ENCODE measurements at places on chromosomes 2 and 18.

DNA sequence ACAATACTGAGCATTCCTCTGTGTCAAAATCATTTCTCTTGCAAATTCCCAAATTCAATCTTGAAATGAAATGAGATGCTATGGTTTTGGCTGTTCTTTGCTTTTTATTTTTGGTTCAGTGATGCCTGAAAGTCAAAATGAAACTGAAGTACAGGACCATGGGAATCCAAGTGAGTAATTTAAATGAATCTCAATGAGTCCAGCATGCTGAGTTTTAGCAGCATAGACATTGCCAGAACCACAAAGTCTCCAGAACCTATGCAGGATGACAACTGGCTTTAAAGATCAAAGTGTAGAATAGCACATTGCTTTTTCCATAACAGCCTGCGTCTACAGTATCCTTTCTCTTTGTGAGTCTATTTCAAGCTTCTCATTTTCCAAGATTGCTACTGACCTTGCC lies 1050.7 kb upstream of the PIK3C3 start:
- DNase-seq, result no peak

DNA sequence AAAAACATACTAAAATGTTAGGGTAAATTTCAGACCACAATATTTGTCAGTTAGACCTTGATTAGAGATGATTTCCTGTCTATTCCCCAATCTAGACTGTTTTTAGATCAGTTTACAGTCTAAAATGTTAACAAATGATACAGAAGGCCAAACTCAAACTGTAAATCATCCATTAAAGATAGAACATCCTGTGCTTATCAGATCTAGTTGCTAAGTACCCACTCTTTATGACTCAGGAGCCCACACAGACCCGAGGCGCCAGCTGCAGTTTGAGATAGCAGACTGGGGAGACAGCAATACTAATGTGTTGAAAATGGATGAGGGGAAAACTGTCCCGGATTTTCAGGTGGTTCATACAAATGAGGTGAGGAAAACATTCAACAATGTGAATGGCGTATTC lies 113.3 kb downstream of the SCG2 start:
- DNase-seq, result no peak

GRCh38 chr2:118091631-118092030 lies 3.4 kb downstream of the INSIG2 start:
- no peak for DNase-seq

DNA sequence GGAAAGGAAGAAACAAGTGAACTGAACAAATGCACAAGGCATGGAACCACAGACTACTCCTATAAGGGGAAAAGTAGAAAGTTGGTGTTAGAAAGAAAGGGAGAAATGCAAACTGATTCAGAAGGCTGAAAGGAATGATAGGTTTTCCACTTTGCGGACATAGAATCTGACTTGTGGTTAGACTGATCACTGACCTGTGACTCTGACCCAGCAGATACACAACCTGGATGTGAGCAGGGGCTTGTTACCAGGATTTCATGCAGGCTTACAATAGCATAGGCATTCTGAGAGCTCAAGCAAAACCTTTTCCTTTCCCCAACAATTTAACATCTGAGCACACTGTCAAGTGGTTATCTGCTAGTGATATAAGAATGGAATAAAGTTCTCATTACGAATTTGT lies 237.0 kb upstream of the CDH20 start:
- no peak for DNase-seq

GRCh38 chr18:37508207-37508606 lies 57.4 kb downstream of the CELF4 start:
- DNase-seq, result no peak

DNA sequence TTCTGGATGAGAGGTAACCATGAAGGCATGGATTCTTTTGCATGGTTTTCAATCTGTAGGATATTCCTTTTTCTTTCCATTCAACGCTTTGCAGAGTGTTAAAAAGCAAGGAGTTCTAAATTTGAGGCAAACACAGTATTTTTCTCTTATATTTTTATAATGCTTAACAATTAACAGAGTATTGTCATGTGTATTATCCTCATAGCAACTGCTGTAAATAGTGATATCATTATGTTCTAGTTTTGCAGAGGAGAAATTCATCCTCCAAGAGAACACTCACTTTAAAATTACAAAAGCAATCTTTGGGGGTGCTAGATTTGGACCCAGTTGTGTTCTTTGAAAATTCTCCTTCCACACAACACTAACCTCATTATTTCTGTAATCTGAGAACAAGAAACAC lies 58.7 kb downstream of the RDH14 start:
- no peak for DNase-seq

DNA sequence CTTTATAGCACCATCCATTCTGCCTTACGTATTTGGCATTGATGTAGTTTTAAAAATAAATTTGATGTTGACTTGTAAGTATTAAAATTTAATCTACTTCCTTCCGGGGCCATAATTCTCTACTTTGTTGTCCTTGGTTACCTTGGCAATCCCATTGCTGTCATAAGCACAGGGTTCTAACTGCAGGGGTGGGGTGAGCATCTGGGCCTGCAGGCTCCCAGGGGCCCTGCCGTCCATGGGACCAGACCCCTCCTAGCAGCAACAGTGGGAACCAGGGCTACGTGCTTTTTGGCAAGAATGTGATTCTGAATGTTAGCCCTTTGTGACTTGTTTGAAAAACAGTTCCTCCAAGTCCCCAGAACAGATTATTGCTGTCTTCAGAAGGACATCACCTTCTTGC lies 4.9 kb downstream of the ASAP2 start:
- DNase-seq, result no peak

- no peak for DNase-seq
Measured at GRCh38 chr2:170997893-170998597, 69.0 kb downstream of the GORASP2 start.

DNA sequence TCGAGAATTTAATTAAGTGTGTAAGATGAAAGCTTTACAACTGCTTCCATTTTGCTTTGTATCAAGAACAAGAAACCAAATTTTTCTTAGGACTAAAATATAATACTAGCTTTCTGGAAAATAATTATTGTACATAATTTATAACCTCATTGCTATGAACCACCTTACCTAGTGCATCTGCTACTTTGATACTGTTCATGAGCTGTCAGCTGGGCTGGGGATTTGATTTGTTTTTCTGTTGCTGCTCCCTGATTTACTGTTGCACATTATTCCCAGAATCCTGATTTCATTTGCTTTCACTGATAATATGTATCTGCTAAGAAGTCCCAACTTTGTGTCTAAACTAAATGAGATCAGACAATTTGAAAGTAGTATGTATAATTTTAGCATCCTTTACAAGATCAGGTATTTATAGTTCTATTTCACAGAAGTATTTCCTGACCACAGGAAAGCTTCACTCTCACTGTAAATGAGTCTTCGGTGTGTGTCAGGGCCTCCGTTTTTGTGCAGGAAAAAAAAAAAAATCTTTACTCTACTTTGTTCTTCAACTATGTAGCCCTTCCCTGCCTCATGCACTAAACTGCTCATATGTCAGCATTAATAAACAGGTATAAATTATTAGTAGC lies 105.6 kb upstream of the CCDC150 start:
- DNase-seq, result no peak

DNA sequence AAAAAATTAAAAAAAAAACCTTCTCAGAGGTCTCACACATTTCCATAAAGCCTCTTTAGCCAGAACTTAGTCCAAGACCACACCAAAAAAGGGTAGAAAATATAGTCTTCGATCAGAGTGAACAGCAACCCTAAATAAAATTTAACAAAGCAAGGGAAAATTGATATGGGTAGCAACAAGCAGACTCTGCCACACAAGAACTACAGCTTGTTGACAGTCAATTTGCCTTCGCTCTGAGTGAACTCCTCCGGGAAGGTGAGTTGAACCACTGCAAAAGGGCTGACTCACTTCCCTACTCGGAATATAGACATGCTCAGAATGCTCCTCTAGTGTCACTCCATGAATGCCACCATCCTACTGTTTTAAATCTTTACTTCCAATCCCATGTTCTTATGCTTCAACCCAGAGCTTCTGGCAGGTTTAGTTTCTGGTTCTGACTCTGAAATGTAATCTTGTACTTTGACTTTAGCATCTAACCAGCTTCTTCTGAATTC lies 24.1 kb downstream of the GAD1 start:
- DNase-seq, result no peak

DNA sequence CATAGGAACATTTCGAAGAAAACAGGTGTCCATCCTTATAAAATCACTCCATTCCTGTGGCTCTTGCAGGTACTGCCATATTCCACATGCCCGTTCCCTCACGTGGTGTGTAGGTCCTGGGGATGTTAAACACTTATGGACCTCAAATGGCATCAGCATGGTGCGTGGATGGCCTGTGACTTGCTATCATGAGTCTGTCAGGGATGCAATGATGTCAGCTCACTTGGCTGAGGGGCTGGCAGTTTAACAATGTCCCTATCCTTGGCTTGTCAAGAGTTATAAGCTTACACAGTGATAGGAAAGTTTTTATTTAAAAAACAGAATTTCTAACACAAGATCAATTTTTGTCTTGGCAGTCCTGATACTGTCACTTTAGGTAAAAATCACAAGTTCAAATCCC lies 28.8 kb downstream of the MAIP1 start:
- DNase-seq, result no peak

- DNase-seq, result no peak
Measured at GRCh38 chr2:110771547-110772382, 39.4 kb downstream of the ACOXL start.

DNA sequence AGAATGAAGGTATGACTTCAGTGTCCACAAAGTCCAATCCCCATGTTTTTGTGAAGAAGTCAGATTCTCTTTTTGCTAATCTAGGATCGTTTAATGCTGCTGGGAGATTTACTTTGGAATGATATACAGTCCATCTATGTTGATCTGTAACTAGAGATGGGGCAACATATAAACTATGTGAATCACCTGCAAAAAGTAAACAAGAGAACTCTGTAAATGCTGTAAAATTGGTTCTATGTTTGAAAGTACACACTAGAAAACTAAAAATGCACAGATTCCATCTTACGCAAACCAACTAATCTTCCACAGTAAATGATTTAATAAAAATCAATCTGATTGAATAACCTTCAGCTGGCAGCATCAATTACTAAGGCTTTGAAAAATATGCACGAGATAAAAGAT lies 37.5 kb downstream of the VPS54 start:
- DNase-seq, result no peak

DNA sequence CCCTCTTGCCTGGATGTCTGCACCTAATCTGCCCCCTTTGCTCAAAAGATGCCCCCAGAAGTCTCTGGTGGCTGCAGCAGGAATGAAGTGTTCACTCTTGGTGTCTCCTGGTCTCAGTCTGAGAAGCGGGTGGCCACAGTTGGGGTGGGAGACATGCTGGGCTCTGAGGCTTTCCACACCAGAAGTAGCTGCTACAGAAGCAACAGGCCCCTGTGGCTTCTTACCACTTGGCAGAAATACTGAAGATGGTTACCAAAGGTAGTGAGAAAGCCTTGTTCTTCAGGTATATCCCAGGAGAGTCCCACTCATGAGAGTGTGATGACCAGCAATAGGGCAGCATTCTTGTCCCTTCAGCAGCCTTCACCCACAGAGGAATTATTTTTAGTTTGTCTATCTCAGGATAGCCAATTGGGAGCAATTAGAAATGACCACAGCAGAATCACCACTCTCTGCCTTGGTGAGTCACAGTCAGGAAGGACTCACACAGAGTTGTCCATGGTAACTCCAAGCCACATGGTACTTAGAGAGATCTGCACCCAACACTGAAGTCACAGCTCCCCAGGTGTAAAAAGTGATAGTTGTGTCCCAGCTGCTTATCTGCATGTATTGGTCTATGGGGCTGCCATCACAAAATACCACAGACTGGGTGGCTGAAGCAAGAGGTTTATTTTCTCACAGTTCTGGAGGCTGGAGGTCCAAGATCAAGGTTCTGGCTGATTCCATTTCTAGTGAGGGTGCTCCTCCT lies 169.8 kb upstream of the ID2 start:
- no peak for DNase-seq

DNA sequence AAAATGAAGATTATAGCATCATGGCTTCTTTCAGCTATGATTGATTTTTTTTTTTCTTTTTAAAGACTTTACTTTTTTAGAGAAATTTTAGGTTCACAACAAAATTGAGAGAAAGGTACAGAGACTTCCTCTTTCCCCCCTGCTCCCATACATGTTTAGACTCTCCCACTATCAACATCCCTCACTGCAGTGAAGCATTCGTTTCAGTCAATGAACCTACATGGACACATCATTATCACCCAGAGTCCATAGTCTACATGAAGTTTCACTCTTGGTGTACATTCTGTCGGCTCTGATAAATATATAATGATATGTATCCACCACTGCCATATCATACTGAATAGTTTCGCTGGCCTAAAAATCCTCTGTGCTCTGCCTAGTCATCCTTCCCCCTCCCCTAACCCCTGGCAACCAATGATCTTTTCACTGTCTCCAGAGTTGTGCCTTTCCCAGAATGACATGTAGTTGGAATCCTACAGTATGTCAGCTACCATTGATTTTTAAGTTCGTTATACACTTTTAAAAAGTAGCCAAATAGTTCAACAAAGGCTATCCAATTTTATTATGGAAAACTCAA lies 86.8 kb downstream of the GPD2 start:
- no peak for DNase-seq
